ENCODE measurements at places on chromosomes 7 and 10.

DNA sequence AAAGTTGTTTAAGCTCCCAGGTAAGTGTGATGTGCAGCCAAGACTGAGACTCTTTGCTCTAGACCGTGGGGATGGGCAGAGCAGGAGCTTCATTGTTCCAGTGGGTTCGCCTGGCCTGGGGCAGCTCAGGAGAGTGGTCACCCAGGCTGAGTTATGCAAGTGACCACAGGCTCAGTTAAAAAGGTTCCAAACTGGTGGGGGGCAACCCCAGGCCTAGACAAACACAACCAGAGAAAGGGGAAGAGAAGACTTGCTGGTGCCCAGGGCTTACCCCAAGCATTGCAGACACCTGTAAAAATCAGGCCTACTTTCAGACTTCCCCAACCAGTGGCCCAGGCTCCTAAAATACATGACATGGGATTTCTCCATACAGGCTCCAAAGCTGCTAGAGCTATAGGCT is 21.6 kb downstream of the CREB3L2 start:
- DNase-seq, result no peak

DNA sequence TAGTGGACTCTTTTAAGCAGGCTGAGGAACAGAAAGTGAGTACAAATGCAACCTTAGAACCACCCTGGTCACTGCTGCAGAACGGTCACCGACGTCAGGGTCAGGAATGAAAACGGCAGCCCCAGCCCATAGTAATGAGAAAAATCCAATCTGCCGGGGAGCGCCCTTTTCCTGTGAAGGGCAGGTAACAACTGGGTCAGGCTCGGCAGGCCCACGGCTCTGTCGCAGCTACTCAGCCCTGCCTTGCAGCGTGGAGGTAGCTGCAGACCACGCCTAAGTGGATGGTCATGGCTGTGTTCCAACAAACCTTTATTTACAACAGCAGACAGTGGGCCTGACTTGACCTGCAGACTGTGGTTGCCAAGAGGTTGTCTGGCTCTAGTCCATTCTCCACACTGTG is 563.2 kb downstream of the DNAJB6 start:
- no peak for DNase-seq

DNA sequence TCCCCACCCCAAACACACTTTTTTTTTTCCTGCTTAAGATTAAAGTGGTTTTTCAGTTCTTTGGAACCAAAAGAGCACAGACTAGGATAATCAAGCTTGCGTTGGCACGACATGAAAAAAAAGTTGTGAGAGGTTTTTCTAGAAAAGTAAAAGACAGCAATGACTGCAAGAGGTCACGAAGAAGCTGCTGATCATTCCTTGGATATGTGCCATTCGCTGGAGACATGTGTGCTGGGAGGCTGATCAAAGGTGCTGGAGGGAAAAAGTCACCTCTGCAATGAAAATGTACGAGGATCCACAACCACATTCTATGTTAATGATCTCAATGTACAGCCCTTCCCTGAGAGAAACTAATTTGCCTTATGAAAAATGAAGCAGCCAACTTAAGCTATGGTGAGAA is 5.4 kb downstream of the AKR1B1 start:
- DNase-seq, result no peak

- DNase-seq, result no peak
Measured at GRCh38 chr7:2732388-2732787, 44.4 kb downstream of the AMZ1 start.

GRCh38 chr10:71727738-71728737 is 8.5 kb upstream of the C10orf105 start:
- DNase-seq, result peak; percentile 57

GRCh38 chr10:36506261-36506660 is 619.1 kb upstream of the ANKRD30A start:
- no peak for DNase-seq

- no peak for DNase-seq
Measured at GRCh38 chr7:155694851-155695250, 50.4 kb downstream of the RBM33 start.
